IMR-90 (cell line): ENCODE measurements at places on chromosomes 16 and 17. TPM values are rescaled to one million over a fixed set of nuclear protein-coding genes. Genes with fewer than 3 reads are reported as not detected.

NOS2 gene
- under 0.01 TPM in 1 of 2 replicates, not detected in the other for total RNA-seq

DNA sequence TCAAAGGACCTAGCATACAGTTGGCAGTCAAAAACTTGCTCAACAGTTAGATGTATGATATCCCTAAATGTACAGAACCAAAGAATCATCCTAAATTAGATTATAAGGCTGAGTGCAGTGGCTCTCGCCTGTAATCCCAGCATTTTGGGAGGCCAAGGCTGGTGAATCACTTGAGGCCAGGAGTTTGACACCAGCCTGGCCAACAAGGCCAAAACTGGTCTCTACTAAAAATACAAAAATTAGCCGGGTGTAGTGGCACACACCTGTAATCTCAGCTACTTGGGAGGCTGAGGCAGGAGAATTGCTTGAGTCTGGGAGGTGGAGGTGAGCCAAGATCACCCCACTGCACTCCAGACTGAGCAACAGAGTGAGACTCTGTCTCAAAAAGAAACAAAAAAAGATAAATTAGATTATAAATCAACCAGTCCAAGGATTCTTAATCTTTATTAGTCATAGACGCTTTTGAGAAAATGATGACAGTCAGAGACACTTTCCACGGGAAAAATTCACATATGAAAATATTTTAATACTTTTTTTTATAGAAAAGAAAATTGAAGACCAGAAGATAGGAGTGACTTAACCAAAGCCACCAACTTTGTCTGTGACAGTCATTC is 77.6 kb downstream of the MMD start:
- H3K27me3 ChIP-seq, result peaks cover 14% of the 10 kb centered on the region
- DNase-seq, result no peak
- no peaks in the 10 kb centered on the region for H3K36me3 ChIP-seq
- H3K4me1 ChIP-seq, result no peaks in the 10 kb centered on the region
- H3K4me3 ChIP-seq, result no peak overlapping the region

GRCh38 chr17:78316115-78316866 is 43.6 kb downstream of the SOCS3 start:
- H3K4me3 ChIP-seq, result no peak overlapping the region
- no peaks in the 10 kb centered on the region for H3K36me3 ChIP-seq
- H3K4me1 ChIP-seq, result peaks cover 30% of the 10 kb centered on the region

DNA sequence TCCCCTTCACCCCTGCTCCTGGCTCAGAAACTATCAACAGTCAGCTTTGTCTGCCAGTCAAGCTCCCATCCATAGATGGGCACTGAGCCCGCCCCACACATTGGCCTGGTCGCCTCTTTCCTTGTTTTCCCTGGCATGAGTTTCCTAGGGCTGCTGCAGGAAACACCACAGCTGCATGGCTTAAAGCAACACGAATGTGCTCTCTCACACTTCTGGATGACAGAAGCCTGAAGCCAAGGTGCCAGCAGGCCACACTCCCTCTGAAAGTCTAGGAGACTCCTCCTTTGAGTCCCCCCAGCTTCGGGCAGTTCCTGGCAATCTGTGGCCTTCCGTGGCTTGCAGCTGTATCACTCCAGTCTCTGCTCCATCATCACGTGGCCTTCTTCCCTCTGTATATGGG is 69.9 kb downstream of the TBC1D16 start:
- no peak for DNase-seq
- no peaks in the 10 kb centered on the region for H3K4me1 ChIP-seq
- H3K27me3 ChIP-seq, result no peaks in the 10 kb centered on the region
- no peak overlapping the region for H3K27ac ChIP-seq
- H3K4me3 ChIP-seq, result no peak overlapping the region

DNAH2 gene
- total RNA-seq, result under 0.01 TPM in 2 replicates

NME3 gene
- total RNA-seq, result 12.7 and 15.3 TPM in 2 replicates

DNA sequence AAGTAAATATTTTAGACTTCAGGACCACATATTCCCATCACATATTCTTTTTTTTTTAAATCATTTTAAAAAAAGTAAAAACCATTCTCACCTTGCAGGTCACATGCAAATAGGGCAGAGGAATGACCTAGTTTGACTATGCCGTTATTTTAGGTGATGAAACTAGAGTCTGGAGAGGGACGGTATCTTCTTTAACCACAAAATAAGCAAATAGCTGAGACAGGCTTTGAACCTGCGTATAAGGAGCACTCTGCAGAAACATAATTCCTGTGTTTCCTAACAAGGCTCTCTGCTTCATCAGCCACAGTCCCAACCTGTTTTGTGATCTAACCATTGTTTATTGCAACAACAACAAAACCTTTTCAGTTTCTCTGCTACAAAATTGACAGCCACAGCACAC is 121.5 kb downstream of the PCTP start:
- DNase-seq, result no peak
- no peaks in the 10 kb centered on the region for H3K27me3 ChIP-seq
- H3K27ac ChIP-seq, result no peak overlapping the region
- no peaks in the 10 kb centered on the region for H3K36me3 ChIP-seq
- H3K4me1 ChIP-seq, result no peaks in the 10 kb centered on the region

GRCh38 chr16:1218061-1218929 is 6.8 kb downstream of the TPSG1 start:
- peaks cover 2% of the 10 kb centered on the region; the same call in 1 of the 2 replicates for H3K36me3 ChIP-seq
- H3K4me1 ChIP-seq, result no peaks in the 10 kb centered on the region
- DNase-seq, result no peak

DECR2 gene
- 3.9 TPM in 2 replicates for total RNA-seq

- no peak overlapping the region for H3K4me3 ChIP-seq
- peaks cover 39% of the 10 kb centered on the region for H3K27me3 ChIP-seq
- no peak overlapping the region for H3K27ac ChIP-seq
- no peaks in the 10 kb centered on the region for H3K4me1 ChIP-seq
- DNase-seq, result no peak
- H3K36me3 ChIP-seq, result no peaks in the 10 kb centered on the region
Measured at GRCh38 chr17:40671282-40671681, 6.3 kb upstream of the KRT222 start.

GRCh38 chr17:82984751-82985427 is 94.5 kb upstream of the METRNL start:
- no peak overlapping the region for H3K27ac ChIP-seq
- H3K4me3 ChIP-seq, result no peak overlapping the region
- no peaks in the 10 kb centered on the region for H3K36me3 ChIP-seq
- peaks cover 5% of the 10 kb centered on the region; the same call in 1 of the 2 replicates for H3K4me1 ChIP-seq

- H3K4me1 ChIP-seq, result no peaks in the 10 kb centered on the region
- no peaks in the 10 kb centered on the region; the same call in none of the 2 replicates for H3K27me3 ChIP-seq
- no peak overlapping the region for H3K4me3 ChIP-seq
- no peak for DNase-seq
- no peak overlapping the region for H3K27ac ChIP-seq
Measured at GRCh38 chr16:50708373-50709060, 15.1 kb downstream of the NOD2 start.

GRCh38 chr16:11914210-11915113 is 1.3 kb downstream of the GSPT1 start:
- peak; percentile 28 for DNase-seq
- peaks cover 19% of the 10 kb centered on the region for H3K4me1 ChIP-seq
- peak overlapping the region; percentile 94 for H3K4me3 ChIP-seq
- peaks cover 2% of the 10 kb centered on the region; the same call in 1 of the 2 replicates for H3K36me3 ChIP-seq
- no peaks in the 10 kb centered on the region; the same call in 1 of the 2 replicates for H3K27me3 ChIP-seq

UNC13D gene
- under 0.01 TPM in 1 of 2 replicates, not detected in the other for total RNA-seq

DNA sequence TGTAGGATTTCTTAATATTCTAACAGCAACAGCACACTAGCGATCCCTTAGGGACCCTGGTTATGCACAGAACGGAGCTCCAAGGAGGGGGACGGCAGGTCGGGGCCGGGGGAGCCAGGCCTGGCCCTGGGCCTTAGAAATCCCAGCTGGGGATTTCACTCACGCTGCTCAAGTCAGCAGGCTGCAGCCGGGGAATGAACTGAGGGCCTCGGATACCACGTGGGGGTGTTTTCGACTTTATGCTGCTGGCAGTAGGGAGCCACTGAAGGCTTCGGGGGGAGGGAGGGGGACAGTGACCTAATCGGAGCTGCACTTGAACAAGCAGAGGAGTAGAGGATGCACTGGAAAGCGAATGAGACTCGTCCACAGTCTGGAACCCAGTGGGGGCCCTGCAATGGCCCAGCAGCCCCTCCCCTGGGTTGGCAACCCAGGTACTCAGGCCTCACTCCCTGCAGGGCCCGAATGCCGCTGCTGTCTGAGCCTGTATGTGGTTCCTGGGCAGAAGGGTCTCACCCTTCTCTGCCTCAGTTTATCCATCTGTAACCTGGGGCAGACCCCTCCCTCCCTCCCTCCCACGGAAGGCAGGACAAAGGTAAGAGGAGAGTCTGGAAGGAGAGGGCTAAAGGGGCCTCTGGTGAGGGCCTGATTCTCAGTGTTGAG is 53.7 kb downstream of the RPH3AL start:
- DNase-seq, result no peak
- H3K27ac ChIP-seq, result no peak overlapping the region
- H3K27me3 ChIP-seq, result peaks cover 18% of the 10 kb centered on the region

GRCh38 chr16:78235168-78235800 is 135.8 kb downstream of the WWOX start:
- no peak overlapping the region for H3K27ac ChIP-seq
- no peaks in the 10 kb centered on the region for H3K36me3 ChIP-seq
- H3K27me3 ChIP-seq, result no peaks in the 10 kb centered on the region; the same call in 1 of the 2 replicates
- peak; percentile 57 for DNase-seq

- peaks cover 16% of the 10 kb centered on the region for H3K4me1 ChIP-seq
- H3K36me3 ChIP-seq, result no peaks in the 10 kb centered on the region
- no peak for DNase-seq
- H3K4me3 ChIP-seq, result peak overlapping the region; percentile 49
- no peak overlapping the region for H3K27ac ChIP-seq
Measured at GRCh38 chr16:31143011-31143693, 6.7 kb downstream of the PRSS36 start.

KRT32 gene
- total RNA-seq, result not detected in 2 replicates

CHST4 gene
- under 0.01 TPM in 1 of 2 replicates, not detected in the other for total RNA-seq
